ENCODE measurements at places on chromosomes 7 and 10. TPM values are rescaled to one million over a fixed set of nuclear protein-coding genes. Genes with fewer than 3 reads are reported as not detected.

Gene CALHM2
- 8.3 TPM for total RNA-seq

Gene PLXNA4
- 0.02 TPM for total RNA-seq

DNA sequence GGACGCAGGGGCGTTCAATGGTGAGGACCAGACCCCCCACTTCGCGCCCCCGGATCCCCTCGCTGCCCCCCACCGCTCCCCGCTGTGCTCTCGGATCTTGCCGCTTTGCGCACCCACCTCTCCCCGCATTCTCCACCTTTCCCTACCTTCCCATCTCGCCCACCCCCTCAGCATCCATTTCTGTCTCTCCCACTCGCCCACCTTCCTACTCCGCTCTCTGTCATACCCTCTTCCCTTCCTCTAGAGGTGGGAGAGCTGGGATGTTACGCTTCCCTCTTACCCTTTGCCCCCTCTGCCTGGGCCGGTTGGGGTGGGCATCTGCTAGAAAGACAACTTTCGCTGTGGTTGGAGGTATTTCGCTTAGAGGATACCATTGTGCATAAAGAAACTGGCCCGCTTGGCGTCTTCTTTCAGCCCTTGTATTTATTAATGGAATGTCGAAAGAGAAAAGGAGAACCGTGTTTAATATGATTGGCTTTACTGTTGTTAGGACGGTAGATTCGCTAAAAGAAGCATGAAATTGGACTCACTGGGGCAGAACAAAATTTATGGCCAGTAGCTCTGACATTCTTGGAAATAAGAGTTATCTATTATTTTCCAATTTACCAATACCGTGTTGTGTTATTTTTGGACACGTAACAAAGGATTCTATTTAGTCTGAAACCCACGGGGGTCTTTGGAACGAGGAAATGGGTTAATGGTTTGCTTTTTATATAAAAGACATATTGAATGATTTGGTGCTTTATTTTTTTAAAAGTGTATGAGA is 873 bp downstream of the PRKAR2B start:
- no peak overlapping the region for H3K27ac ChIP-seq
- DNase-seq = no peak
- peak overlapping the region; percentile 82 for H3K4me3 ChIP-seq
- peaks cover 5% of the 10 kb centered on the region for H3K4me1 ChIP-seq
- peaks cover 36% of the 10 kb centered on the region for H3K27me3 ChIP-seq

DNA sequence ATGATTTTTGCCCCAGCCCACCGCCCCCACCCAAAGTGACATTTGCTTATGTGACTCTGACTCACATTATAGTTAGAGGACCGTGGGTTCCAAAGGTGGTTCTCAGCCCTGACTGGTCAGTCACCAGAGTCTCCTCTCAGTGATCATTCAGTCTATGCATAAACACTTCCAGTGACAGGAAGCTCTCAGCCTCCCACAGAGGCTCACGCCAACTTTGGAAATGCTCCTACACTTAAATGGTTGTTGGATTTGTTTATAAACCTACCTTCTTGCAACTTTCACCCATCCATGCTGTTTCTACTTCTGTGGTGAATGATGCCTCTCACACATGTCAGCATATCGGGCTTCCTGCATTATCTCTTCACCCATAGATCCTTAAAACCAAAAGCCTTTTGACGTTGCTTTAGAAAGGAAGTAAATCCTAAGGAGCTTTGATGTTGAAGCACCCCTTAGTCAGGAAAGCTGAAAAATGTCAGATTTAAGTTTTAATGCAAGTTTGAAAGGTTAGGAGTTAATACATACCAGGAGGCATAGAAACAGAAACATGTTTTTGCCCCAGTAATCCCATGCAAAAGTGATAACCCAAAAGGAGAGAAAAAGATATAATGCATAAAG is 46.5 kb upstream of the FGL2 start:
- no peaks in the 10 kb centered on the region for H3K27me3 ChIP-seq
- DNase-seq = no peak
- no peak overlapping the region for H3K27ac ChIP-seq
- H3K36me3 ChIP-seq = no peaks in the 10 kb centered on the region
- H3K4me1 ChIP-seq = peaks cover 2% of the 10 kb centered on the region
- H3K4me3 ChIP-seq = no peak overlapping the region

Gene CH25H
- total RNA-seq = 0.22 TPM

- H3K27me3 ChIP-seq = no peaks in the 10 kb centered on the region
- H3K4me1 ChIP-seq = peaks cover 3% of the 10 kb centered on the region
- no peak overlapping the region for H3K4me3 ChIP-seq
- H3K36me3 ChIP-seq = peaks cover 5% of the 10 kb centered on the region
- no peak for DNase-seq
Observed at GRCh38 chr10:45520476-45520875, 146.5 kb downstream of the ALOX5 start.

DNA sequence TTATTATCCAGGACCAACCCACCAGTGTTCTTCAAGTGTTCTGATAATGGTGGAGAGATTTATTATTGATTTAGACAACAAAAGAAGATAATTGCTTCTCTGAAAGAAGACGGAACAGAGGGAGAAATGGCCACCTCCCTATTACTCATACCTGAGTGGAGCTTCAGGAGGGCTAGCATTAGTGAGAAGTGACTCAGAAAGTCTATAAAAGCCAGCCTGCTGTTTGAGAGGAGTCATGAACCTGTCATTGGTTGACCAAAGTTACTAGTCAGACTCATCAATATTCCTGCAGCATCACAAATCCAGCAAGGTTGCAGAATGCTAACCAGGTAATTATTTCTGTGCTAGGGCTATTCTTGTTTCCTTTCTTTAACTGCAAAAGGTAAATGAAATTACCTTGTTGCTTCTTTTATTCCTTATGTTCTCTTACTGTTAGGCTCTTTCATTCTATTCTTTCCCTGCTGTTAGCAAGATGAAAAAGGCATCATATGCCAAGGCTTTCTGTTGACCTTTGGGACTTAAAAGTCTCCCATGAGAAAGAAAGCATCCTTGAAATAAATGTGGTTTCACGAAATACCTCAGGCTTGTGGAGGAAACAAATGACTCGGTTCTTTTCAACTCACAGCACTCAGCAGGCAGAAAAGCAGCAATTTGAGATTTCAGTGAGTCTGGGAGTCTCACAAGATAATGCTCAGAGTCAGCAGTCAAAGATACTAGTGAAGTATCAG is 256.4 kb upstream of the PHYHIPL start:
- H3K27ac ChIP-seq = no peak overlapping the region
- H3K36me3 ChIP-seq = no peaks in the 10 kb centered on the region
- no peaks in the 10 kb centered on the region for H3K4me1 ChIP-seq
- no peak overlapping the region for H3K4me3 ChIP-seq

Measured in activated naive CD4-positive, alpha-beta T cell treated with anti-CD3 and anti-CD28 coated beads for 36 hours (primary cell).